Endothelial cell (in vitro differentiated cells): ENCODE measurements at places on chromosomes 5 and 9. TPM values are rescaled to one million over a fixed set of nuclear protein-coding genes. Genes with fewer than 3 reads are reported as not detected.

DNA sequence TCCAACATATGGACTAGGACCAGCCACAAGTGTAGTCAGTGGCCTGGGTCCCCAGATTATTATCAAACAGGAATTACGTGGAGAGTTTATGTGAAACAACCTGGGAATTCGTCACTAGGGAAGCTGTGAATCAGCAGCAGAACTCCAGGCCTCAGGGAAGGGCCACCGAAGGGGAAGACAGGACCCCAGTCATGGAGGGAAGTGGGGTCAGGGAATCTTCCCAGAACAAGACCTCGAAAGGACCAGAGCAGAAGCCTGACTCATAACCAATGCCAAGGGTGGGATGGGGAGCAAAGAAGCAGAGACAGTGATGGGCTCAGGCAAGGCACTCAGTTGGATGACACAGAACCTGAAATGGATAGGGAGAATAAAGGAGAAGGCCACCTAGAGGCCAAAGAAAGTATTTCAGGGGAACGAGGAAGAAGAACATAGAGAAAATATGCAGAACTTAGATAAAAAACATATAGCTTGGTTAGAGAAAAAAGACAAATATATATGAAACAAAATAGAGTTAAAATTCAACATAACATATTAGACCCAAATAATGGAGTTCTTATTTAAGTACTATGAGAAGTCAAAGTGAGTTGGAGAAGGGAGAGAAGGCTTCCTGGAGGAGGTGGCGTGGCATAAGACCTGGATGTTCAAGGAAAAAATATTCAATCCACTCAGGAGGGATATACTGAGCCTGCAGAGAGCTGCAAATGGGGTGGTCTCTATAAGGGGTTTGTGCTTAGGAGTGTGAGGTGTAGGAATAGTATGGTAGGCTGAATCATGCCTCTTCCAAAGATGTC lies 66.7 kb upstream of the CAST start:
- no peaks in the 10 kb centered on the region for H3K4me1 ChIP-seq
- no peak overlapping the region for H3K4me3 ChIP-seq
- H3K36me3 ChIP-seq: peaks cover 14% of the 10 kb centered on the region
- DNase-seq: no peak

Gene LTC4S
- total RNA-seq: 1.0 TPM

DNA sequence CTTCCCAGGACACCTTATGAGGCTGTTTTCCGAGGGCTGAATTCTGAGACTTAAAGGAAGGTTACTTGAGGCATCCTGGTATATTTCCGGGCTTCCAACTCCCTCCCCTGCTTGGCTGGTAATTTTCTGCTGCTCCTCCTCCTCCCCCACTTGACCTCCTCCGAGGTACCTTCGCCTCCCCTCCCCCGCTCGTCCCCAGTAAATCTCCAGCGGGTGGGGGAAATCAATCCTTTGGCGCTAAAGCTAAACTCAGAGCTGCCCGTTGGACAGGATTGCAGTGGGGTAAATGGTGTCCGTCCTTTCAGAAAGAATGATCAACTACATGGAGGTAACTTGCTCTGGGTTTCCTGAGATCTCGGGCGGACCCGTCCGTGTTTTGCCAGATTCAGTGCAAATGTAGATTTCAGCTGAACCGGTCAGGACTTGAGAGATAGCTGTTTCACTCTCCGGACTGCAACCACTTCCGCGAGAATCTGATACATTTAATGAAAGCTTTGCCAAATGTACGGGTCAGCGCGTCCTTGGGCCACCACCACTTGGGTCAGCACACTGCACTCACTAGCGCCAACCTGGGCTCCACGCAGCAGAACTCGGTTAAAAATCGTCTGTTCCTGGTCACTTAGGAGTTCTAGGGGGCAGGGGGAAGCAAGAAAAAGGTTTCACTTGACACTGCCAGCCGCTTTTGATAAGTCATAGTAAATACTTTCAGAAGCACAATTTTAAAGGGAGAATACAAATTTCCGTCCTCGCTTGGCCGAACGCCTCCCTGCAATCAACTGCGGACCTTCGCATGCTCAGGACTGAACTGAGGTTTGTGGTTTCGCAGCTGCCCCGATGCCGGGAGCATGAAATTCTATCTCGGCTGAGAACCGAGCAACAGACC lies 4.6 kb upstream of the ISL1 start:
- no peak overlapping the region for H3K27ac ChIP-seq
- H3K4me1 ChIP-seq: peaks cover 45% of the 10 kb centered on the region
- peak; percentile 25 for DNase-seq
- H3K36me3 ChIP-seq: no peaks in the 10 kb centered on the region
- peaks cover 22% of the 10 kb centered on the region for H3K27me3 ChIP-seq

Gene GABBR2
- 0.46 TPM for total RNA-seq

Gene ERP44
- total RNA-seq: 14.5 TPM

DNA sequence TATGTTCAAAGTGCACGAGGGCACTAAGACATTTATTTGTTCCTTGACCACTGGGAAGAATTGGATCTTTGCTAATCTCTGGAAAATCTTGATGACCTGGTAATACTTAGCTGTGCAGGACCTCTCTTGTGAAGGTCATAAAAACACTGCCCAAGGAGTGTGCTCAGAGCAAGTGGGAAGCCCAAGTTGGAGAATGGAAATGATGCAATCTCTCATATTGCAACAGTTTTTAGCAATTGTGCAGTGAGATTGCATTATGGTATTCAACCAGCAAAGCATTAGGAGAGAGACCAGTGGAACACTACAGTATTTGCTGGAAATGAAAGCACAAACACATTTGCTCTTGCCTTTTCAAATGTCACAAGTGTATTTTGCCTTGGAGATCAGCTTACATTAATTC lies 34.5 kb downstream of the TXNDC8 start:
- no peak overlapping the region for H3K4me3 ChIP-seq
- H3K4me1 ChIP-seq: no peaks in the 10 kb centered on the region
- H3K36me3 ChIP-seq: no peaks in the 10 kb centered on the region
- H3K27ac ChIP-seq: no peak overlapping the region
- DNase-seq: no peak

GRCh38 chr5:154849791-154850201 lies 607 bp downstream of the FAXDC2 start:
- peaks cover 5% of the 10 kb centered on the region for H3K27me3 ChIP-seq
- H3K36me3 ChIP-seq: no peaks in the 10 kb centered on the region
- H3K4me1 ChIP-seq: peaks cover 36% of the 10 kb centered on the region
- peak overlapping the region; percentile 92 for H3K4me3 ChIP-seq
- peak overlapping the region; percentile 95 for H3K27ac ChIP-seq

Gene LRRC70
- total RNA-seq: 35.0 TPM

GRCh38 chr5:92283521-92283920 lies 900.4 kb upstream of the ARRDC3 start:
- H3K36me3 ChIP-seq: no peaks in the 10 kb centered on the region
- no peaks in the 10 kb centered on the region for H3K4me1 ChIP-seq
- no peak for DNase-seq
- no peak overlapping the region for H3K27ac ChIP-seq

GRCh38 chr9:4661165-4661564 lies 929 bp upstream of the PLPP6 start:
- peaks cover 10% of the 10 kb centered on the region for H3K36me3 ChIP-seq
- no peak for DNase-seq
- H3K4me1 ChIP-seq: peaks cover 35% of the 10 kb centered on the region

Gene CD72
- total RNA-seq: 2.4 TPM

- H3K4me1 ChIP-seq: peaks cover 20% of the 10 kb centered on the region
- peaks cover 2% of the 10 kb centered on the region for H3K27me3 ChIP-seq
- no peak for DNase-seq
- H3K27ac ChIP-seq: no peak overlapping the region
- peaks cover under 1% of the 10 kb centered on the region for H3K36me3 ChIP-seq
- peak overlapping the region; percentile 92 for H3K4me3 ChIP-seq
Observed at GRCh38 chr5:31638345-31638744, 586 bp upstream of the PDZD2 start.

Gene CCDC192
- total RNA-seq: 0.26 TPM

- H3K27me3 ChIP-seq: no peaks in the 10 kb centered on the region
- H3K36me3 ChIP-seq: no peaks in the 10 kb centered on the region
- no peak for DNase-seq
- no peak overlapping the region for H3K27ac ChIP-seq
- peaks cover 9% of the 10 kb centered on the region for H3K4me1 ChIP-seq
Observed at GRCh38 chr9:86700629-86701028, 246.7 kb downstream of the GAS1 start.

Gene VLDLR
- 4.4 TPM for total RNA-seq

- peak overlapping the region; percentile 57 for H3K4me3 ChIP-seq
- peaks cover 2% of the 10 kb centered on the region for H3K27me3 ChIP-seq
- peak overlapping the region; percentile 94 for H3K27ac ChIP-seq
- H3K36me3 ChIP-seq: peaks cover 4% of the 10 kb centered on the region
- peaks cover 59% of the 10 kb centered on the region for H3K4me1 ChIP-seq
- DNase-seq: no peak
Observed at GRCh38 chr5:15611008-15611407, 111.0 kb downstream of the FBXL7 start.

DNA sequence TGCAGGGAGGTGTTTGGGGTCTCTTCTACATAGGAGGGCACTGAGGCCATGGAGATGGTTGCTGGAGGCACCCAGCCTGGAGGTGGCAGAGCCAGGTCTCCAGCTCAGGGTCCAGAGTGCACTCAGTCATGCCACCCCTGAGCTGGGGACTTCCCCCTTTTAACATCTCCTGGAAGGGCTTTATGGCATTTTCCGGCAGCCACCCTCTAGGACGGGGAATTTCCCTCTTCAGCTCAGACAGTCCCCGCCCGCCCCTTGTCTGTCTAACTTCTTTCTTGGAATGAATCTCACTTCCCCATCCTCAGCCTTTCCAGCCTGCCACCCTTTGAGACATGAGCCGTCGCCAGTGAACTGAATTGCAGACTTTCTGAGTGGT lies 49.9 kb downstream of the COL15A1 start:
- H3K4me1 ChIP-seq: peaks cover 8% of the 10 kb centered on the region
- no peak for DNase-seq
- H3K27ac ChIP-seq: no peak overlapping the region
- H3K36me3 ChIP-seq: peaks cover 34% of the 10 kb centered on the region
- peaks cover 5% of the 10 kb centered on the region for H3K27me3 ChIP-seq

DNA sequence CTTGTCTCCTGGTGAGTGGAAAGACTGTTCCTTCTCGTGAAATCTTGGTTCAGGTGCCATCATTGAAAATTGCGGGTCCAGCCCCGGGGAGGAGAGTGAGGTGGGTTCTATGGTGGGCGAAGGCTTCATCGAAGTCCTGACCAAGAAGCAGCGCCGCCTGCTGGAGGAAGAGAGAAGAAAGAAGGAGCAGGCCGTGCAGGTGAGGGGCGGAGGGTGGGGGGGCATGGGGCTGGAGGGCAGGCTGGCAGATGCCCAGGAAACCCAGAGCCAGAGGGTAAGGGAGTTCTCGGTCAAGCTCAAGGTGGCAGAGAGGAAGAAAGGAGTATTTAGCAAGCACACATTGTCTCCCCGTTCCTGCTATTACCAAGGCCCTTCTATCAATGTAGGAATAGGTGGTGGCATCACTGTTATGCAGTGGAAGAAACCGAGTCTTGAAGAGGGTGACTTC lies 24.3 kb upstream of the POMT1 start:
- peaks cover 28% of the 10 kb centered on the region for H3K27me3 ChIP-seq
- no peaks in the 10 kb centered on the region for H3K4me1 ChIP-seq
- no peak overlapping the region for H3K4me3 ChIP-seq
- H3K27ac ChIP-seq: peak overlapping the region; percentile 70
- DNase-seq: peak; percentile 71

Gene NPDC1
- total RNA-seq: 116 TPM

- no peak overlapping the region for H3K27ac ChIP-seq
- peaks cover 6% of the 10 kb centered on the region for H3K4me1 ChIP-seq
- DNase-seq: no peak
- H3K36me3 ChIP-seq: no peaks in the 10 kb centered on the region
- H3K4me3 ChIP-seq: no peak overlapping the region
Observed at GRCh38 chr9:91814753-91815152, 135.3 kb downstream of the ROR2 start.

DNA sequence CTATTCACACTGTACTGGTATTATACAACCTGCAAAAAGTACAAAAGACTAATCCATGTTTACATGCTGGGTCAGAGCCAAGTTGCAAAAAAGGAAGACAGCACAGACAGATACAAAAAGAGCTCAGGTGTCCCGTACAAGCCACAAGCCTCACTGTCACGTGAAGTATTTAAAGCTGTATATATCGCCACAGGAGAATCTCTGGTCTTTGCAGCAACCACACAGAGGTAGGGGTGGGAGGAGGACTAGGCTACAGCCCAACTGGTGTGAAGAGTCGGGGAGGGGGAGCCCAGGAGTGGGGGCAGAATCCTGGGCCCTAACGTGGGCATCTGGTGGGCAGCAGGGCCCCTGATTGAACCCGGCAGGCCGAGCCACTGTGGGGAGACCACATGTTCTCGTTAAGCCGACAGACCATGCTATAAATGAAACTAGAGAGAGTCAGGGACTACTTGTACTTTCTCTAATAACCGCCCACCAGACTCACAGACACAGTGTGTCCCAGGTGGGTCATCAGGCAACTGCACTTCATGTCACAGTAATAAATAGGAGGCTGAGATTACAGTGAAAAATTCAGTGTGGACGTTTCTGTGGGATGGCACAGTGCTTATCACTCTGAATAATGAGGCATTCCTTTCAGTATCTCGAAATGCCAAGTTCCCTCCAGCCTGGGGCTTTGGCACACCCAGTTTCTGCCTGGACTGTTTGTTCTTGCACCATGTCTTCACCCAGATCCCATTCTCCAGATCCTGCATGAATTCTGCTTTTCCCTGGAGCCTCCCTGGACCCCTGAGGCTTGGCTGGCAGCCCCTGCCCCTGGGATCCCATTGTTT lies 79.3 kb upstream of the SH3PXD2B start:
- H3K27me3 ChIP-seq: peaks cover 2% of the 10 kb centered on the region
- no peak for DNase-seq
- H3K4me3 ChIP-seq: no peak overlapping the region

GRCh38 chr5:164600274-164600673 lies 1094.9 kb downstream of the MAT2B start:
- H3K27me3 ChIP-seq: peaks cover 1% of the 10 kb centered on the region
- no peak overlapping the region for H3K4me3 ChIP-seq
- no peaks in the 10 kb centered on the region for H3K4me1 ChIP-seq
- H3K27ac ChIP-seq: no peak overlapping the region
- no peak for DNase-seq

- no peak overlapping the region for H3K27ac ChIP-seq
- no peaks in the 10 kb centered on the region for H3K36me3 ChIP-seq
- no peak overlapping the region for H3K4me3 ChIP-seq
- DNase-seq: peak; percentile 18
- no peaks in the 10 kb centered on the region for H3K4me1 ChIP-seq
Observed at GRCh38 chr9:79134654-79135053, 437.1 kb upstream of the TLE4 start.

Gene FRMD3
- total RNA-seq: 0.59 TPM

DNA sequence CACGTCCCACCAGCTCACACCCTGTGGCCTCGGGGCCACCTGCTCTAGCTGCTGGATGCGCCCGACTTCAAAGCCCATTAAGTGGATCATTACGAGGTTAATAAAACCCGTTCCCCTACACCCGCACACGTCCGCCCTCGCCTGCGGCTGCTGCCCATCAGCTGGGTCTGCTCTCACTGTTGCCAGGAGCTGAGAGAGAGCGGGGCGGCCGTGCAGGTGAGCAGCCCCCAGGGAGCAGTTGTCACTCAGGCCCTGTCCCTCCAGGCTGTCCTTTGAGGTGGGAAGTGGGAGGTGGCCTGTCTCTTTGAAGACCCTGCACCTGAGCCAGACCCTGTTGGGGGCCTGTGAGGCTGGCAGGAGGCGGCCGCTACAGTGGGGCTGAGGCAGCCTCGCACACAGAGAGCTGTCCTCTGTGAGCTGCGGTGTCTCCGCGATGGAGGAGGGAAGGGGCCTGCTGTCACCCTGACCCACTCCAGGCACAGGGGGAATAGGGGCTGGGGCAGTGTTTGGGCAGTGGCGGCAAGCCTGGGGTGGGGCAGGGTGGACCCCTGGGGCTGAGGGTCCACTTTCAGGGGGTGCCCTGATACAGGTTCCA lies 12.8 kb upstream of the UNC5A start:
- H3K27ac ChIP-seq: no peak overlapping the region
- H3K36me3 ChIP-seq: no peaks in the 10 kb centered on the region
- H3K4me1 ChIP-seq: no peaks in the 10 kb centered on the region
- H3K4me3 ChIP-seq: no peak overlapping the region
- no peak for DNase-seq

Gene LCN1
- not detected for total RNA-seq
